Activated T-cell treated with anti-CD3 and anti-CD28 coated beads for 1 hour (primary cell): ENCODE measurements at places on chromosomes 4 and X.

DNA sequence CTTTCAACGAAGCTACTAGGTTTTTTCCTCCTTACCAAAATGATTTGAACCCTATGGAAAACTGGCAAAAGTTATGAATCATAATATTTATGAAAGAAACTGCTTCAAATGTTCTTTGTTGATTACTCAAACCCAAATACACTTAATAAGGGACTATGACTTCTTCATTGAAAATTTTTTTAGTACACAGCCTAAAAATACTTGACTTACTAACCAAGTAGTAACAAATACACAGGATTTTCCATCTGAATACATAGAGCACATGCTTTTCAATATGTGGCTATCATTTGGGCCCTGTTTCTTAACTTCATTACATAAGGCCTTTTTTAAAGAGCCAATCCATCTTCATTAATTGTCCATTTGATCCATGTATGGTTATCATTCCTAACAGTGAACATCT lies 171.5 kb downstream of the FBXW7 start:
- DNase-seq = no peak

GRCh38 chr4:123813901-123814300 lies 417.3 kb downstream of the SPRY1 start:
- no peak for DNase-seq

DNA sequence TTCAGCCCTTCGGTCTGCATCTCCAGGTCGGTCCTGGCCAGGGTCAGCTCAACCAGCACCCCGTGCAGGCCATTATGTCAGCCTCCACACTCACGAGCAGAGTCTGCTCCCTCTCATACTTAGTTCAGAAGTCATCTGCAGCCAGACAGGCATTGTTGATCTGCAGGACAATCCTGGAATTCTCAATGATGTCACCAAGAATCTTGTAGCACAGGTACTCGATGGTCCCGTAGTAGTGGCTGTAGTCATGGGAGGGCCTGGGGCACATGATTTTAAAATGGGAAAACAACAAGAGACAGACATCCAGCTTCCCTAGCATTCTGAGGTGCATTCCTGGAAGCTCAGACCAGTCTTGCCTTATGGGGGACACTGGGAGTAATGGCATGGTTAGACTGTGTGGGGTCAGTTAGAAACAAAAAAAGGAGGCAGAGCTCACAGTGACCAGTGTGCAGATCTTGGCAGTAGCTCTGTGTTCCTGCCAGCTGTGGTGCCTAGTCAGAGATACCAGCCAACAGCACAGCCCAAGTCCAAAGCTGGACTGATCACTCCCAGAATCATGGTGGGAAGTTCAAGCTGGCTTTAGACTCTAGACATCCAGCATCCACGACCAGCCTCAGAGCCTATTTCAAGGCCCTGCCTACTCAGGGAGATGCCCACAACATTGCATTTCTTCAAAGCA lies 31.9 kb downstream of the LRIT3 start:
- DNase-seq = no peak

DNA sequence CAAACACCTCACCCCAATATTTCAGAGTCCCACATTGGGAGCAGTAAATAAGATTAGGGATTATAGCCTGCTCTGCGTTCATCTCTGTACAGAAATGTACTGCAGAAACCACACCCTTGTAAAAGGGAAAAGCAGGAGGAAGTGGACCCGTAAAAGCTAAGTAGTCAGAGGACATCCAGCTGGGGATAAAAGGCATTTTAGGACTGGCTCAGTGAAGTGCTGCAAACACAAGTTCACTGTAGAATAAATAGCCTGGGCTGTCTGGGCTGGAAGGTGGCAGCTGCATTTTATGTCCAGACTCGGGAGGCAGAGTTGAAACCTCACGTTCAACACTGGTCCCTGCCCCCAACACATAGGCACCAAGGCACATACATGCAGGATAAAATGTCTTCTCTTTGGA lies 178.7 kb upstream of the FAT1 start:
- no peak for DNase-seq

GRCh38 chrX:109987884-109988283 lies 15.0 kb upstream of the TMEM164 start:
- DNase-seq = no peak

GRCh38 chr4:121541696-121542095 lies 155.1 kb downstream of the ANXA5 start:
- no peak for DNase-seq

DNA sequence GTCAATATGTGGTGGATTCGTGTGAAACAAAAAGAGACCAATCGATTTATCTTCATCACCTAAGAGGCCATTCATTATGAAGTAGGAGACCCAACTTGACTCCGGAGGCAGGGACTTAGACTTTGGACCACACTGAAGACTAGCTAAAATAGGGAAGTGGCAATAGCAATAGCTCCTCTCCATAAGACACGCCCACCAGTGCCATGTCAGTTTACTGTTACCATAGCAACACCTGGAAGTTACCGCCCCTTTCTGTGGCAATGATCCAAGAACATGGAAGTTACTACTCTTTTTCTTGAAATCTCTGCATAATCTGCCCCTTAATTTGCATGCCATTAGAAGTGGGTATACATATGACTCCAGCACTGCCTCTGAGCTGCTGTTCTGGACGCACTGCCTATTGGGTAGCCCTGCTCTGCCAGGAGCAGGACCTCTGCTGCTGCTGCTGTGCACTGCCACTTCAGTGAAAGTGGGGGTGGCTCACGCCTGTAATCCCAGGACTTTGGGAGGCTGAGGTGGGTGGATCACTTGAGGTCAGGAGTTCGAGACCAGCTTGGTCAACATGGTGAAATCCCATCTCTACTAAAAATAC lies 163.2 kb downstream of the PRKX start:
- no peak for DNase-seq

- no peak for DNase-seq
Measured at GRCh38 chrX:91434351-91435168, at the start of gene PABPC5. TSS of gene PABPC5 (plus strand) at chrX:91434839. CDS start at chrX:91435578, 739 bp downstream.

- DNase-seq = no peak
Measured at GRCh38 chr4:13765539-13765938, 138.0 kb upstream of the BOD1L1 start.

DNA sequence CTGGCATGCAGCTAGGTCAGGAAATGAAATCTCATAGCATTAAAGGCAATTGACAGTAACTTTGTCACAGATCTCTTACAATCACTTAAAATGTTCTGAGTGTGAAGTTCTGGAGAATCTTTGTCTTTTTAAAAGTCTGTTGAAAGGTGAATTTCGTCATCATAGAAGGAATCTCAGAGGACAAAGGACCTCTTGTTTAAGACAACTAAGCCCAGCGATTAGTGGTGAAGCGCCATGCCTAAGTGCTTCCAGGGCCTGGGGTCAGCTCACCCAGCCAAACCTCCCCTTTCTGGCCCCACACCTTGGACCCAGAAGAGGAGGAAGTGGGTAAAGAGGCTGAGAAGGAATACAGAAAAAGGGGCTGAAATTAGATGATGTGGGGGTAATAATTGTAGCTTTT lies 8.5 kb downstream of the FRMD7 start:
- no peak for DNase-seq

- DNase-seq = no peak
Measured at GRCh38 chrX:28126886-28127285, 145.6 kb upstream of the DCAF8L1 start.

- DNase-seq = no peak
Measured at GRCh38 chr4:123418351-123418931, 21.8 kb downstream of the SPRY1 start.

- DNase-seq = no peak
Measured at GRCh38 chr4:113026556-113026955, 22.9 kb upstream of the ANK2 start.

DNA sequence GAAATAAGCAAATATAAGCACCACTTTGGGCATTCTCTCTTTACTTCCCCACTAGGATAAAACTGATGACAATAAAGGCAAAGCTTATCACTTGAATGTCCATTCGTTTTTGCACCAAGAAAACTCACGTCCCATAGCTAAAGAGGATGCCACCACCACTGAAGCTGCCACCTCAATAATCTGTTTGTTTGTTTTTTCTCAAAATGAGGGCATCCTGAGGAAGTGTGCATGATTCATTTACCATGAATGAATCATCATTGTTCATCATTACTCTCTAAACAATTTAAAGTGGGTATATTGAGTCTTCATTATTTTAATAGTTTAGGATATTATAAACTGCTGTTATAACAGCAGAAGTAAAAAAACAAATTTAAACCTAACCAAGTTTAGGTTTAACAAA lies 168.2 kb downstream of the DCTD start:
- DNase-seq = no peak

DNA sequence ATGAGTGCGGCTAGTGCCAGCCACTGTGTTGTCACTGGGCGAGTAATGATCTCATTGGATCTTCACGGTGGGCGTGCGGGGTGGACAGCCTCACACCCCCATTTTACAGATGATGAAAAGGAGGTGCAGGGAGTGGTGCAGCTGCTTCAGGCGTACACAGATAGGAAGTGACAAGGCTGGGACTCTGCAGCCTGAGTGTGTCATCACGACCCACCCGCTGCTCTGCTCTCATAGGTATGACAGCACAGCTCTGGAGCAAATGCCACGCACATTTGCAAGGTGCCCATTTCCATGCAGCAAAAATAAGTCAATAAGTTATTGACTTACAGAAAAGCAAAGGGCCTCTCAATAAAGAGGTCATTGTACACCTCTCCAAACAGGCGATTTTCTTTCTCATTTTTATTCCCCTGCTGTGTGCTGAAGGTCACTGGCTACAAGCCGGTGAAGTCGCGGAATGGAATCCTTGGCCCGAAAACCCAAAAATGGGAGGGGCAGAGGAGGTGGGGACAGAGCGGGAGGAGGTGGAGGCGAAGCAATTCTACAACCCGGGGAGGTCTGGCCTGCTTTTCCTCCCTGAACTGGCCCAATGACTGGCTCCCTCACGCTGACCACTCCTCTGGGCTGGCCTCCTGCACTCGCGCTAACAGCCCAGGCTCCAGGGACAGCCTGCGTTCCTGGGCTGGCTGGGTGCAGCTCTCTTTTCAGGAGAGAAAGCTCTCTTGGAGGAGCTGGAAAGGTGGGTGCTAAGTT lies at the start of gene SOD3:
Gene SOD3 (plus strand): TSS at position 658 of the 750 bp plus-strand sequence. CDS start 3,949 bp downstream, outside the sequence.
- DNase-seq = no peak

- no peak for DNase-seq
Measured at GRCh38 chrX:43836435-43837184, 45.6 kb downstream of the MAOB start.

- DNase-seq = no peak
Measured at GRCh38 chrX:78643096-78643495, 16.0 kb downstream of the RTL3 start.

GRCh38 chr4:47483745-47484144 lies 1.3 kb upstream of the ATP10D start:
- no peak for DNase-seq

GRCh38 chrX:36961590-36961989 lies 46.6 kb upstream of the FAM47C start:
- no peak for DNase-seq

GRCh38 chrX:18272222-18272621 lies 51.5 kb upstream of the BEND2 start:
- no peak for DNase-seq

DNA sequence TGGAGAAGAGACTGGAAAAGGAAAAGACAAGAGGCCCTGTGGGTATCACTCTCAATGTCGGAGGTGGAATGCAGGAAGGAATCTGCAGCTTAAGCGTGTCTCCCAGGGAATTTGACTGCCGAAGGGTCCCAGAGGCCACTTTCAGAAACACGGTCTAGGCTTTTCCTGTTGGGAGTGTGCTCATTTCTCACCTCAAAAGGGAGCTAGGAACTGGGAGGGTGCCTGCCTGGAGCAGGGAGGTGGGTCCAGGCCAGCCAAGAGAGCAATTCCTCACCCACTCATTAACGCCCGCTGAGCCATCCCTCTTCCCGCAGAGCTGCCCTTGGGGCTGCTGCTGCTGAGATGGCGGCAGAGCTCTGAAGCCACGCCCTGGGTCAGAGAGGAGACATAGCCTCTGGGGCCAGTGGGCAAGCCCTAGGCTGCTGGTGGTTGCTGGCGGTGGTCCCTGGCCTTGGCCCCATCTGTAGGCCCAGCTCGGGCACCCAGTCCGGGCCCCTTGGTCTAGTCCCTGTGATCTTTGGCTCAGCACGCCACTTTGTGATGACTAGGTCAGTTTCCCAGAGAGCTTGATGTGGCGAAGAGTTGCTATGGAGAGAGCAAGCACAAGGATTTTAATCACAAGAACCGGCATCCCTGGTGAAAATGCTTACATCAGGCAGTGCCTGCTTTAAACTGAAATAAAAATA lies 4.1 kb downstream of the ZNF185 start:
- DNase-seq = no peak

- DNase-seq = no peak
Measured at GRCh38 chr4:148649652-148650331, 207.6 kb upstream of the NR3C2 start.

DNA sequence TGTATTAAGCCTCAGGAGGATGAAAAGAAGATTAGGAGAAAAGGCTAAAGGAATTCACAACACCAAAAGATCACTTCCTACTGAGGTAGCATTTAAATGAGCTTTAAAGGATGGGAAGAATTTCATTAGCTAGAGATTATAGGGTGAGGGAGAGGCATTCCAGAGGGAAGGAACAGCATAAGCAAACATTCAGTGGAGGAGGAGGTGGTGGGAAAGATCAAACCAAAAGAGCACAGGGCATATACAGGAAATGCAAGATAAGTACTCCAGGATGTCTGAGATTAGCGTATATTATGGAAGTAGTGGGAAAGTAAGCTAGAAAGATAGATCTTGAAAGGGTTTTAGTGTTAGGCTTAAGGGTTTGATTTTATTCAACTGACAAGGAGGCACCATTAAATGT lies 84.8 kb downstream of the COL4A6 start:
- DNase-seq = no peak

- DNase-seq = no peak
Measured at GRCh38 chr4:158255727-158256324, 45.5 kb downstream of the TMEM144 start.

DNA sequence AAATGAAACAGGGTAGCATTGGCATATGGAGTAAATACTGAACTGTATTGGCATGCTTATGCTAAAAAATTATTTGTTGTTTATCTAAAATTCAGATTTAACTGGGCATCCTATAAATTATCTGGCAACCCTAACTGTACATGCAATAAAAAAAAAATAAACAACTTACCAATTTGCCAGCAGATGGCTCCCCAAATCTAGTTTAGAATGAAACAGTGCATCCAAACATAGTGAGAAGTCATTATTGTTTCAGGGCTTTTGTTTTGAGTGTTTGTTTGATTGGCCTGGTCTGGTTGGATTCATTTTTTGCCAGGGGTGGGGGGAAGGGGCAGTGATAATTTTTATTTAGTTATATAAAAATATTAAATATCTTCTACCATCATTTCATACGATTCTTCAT lies 12.8 kb upstream of the NSUN7 start:
- DNase-seq = no peak

- DNase-seq = no peak
Measured at GRCh38 chrX:69085151-69085550, 80.1 kb downstream of the PJA1 start.

- no peak for DNase-seq
Measured at GRCh38 chr4:8472689-8473197, 32.2 kb downstream of the TRMT44 start.

DNA sequence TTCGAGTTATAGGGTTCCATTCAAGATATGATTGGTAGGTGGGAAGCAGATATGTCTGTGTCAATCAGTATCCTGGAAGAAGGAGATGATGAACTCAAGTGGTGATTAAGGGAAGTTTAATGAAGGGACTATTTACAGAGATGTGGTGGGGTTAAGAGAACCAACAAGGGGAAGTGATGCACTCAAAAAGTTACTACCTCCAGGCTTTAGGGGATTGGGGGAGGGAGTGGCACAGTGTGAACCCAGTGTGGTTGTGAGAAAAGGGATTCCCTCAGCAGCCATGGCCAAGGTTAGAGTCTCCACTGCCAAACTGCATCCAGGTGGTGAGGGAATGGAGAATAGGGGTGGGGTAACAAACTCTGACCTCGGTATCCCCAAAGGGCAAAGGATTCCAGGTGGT lies 27.9 kb downstream of the PKD2 start:
- no peak for DNase-seq
